Tongue (tissue), 3 donors: ENCODE measurements at places on chromosomes 6 and 20.

DNA sequence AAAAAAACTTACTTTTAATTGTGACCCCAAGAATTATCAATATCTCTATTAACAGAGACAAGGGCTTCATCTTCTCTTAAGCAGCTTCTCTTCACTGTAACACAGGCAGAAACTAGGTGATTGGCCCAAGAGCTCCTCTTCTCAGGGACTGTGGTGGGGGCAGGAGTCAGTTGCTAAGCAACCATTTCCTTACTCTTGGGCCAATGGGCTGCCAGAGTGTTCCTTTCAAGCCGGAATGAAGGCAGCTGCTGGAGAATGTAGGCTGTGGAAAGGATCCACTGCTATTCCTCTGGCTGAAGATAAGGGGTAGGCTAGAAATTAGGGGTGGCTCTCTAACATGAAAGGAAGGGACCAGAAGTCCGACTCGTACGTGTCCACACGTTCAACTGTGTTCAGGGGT is at the start of gene SEL1L2:
TSS of gene SEL1L2 (minus strand) at position 150 of the 400 bp plus-strand sequence. CDS start at position 70, 80 bp downstream.
- no peak for DNase-seq

DNA sequence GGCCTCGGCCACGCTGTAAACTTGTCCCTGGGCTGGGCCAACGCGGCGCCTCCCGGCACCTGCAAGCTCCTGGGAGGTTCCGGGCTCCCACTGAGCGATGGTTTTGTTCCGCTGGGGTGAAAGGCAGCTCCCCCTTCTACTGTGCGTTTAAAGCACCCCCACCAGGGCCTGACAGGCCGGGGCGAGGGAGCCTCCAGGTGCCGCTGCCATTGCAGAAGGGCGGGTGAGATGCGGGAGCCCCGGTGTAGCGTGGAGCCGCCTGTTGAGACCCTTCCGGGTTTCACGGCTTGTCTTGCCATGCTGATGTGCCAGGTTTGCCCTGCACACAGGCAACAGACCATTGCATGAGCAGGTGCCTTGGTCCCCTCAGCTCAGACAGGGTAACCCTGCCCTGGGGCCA is 2.9 kb downstream of the COL20A1 start:
- DNase-seq, result no peak

GRCh38 chr6:114783083-114783482 is 440.3 kb upstream of the HS3ST5 start:
- no peak for DNase-seq

- DNase-seq, result no peak
These were observed 401.6 kb upstream of the PLCB4 start for GRCh38 chr20:8667306-8667705.

DNA sequence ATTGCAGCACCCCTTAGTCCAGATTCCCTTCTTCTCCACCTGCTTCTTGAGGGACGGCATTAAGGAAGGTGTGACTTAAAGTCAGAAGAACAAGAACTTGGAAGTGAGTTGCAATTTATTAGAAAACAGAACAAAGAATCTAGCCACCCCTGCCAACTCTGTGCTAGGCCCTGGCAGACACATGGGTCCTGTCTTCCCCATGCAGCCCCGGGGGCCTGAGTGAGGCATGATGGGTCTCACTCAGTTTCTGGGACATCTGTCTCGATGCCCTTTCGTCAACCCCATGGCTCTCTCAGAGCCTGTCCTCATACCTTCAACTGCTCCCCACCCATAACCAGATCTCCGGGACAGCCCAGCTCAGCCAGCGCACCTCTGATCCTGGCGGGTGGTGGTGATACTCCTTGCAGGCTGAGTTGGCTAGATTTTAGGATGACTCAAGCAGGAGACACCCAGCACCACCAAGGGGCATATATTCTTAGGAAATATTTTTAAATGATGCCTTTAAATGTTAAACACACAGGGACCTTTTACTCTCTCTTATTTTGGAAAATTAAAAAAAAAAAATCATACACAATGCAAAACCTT is 143.2 kb upstream of the RNF24 start:
- no peak for DNase-seq

GRCh38 chr6:45709781-45710220 is 305.9 kb downstream of the CLIC5 start:
- no peak for DNase-seq
